ENCODE measurements at places on chromosomes 2 and 18. TPM values are rescaled to one million over a fixed set of nuclear protein-coding genes. Genes with fewer than 3 reads are reported as not detected.

The CMPK2 gene
- 31.5 TPM for total RNA-seq

The MC2R gene
- total RNA-seq, result not detected

The ATP6V1C2 gene
- not detected for total RNA-seq

The TAF4B gene
- 14.8 TPM for total RNA-seq

Data from hematopoietic multipotent progenitor cell (in vitro differentiated cells).